ENCODE measurements at places on chromosomes 3 and 15.

- DNase-seq: peak; percentile 31
Observed at GRCh38 chr15:96337365-96338023, 7.0 kb downstream of the NR2F2 start.

GRCh38 chr3:23072693-23073092 lies 130.4 kb upstream of the UBE2E2 start:
- DNase-seq: no peak

- peak; percentile 51 for DNase-seq
Observed at GRCh38 chr15:94086341-94086740, 145.0 kb upstream of the MCTP2 start.

GRCh38 chr15:41940441-41940857 lies 31.9 kb downstream of the EHD4 start:
- DNase-seq: peak; percentile 93

GRCh38 chr15:96037584-96037983 lies 292.9 kb upstream of the NR2F2 start:
- peak; percentile 77 for DNase-seq

DNA sequence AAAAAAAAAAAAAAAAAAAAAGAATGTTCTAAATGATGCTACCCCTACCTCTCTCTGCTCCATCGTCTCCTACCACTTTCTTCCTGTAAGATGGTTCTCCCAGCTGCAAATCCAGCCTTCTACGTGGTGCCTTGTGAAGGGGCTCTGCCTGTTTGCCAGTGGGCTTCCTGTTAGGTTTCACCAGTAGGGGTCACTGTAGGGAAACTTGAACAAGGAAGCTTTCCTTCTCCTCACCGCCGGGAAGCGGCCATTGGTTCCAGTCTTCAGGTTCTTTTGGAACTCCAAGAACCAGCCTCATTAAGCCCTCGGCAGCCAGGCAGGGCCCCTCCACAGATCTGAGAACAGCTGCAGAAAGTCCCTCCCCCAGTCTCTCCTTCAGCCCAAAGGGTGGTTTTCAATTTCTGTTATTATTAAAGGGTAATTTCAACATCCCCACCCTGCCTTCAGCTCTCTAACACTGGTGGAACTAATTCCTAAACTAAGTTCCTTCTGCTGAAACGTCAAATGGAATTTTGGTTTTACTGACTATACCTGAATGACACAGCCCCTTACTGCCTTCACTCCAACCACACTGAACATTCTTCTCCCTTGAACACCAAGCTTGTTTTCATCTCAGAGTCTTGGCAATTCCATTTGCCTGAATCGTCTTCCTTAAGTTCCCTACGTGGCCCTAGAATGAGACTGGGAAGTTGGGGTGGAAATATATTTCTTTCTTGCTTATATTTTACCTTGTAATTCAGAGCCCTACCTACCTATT lies 13.5 kb downstream of the MCCC1 start:
- DNase-seq: peak; percentile 69

- peak; percentile 81 for DNase-seq
Observed at GRCh38 chr3:167814441-167814951, 79.0 kb downstream of the SERPINI1 start.

- no peak for DNase-seq
Observed at GRCh38 chr3:164488893-164489292, 589.4 kb downstream of the SI start.

DNA sequence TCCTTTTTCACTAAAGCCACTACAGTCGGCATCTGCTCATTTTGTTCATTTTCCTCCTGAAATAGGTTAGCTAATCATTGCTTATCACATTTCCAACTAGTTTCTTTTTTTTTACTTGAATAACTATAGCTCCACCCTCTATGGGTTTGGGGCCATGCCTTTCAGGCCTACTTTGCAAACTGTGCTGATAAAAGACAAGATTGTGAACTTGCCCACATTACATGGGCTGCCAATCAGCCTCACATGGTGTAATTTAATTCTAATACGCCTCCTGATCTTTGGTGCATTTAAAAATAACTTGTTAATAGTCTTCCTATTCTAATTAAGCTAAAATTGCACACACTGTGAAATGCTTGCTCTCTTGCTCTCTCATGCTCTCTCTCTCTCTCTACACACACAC lies 90.5 kb downstream of the TGFBR2 start:
- DNase-seq: no peak

GRCh38 chr3:156582532-156583183 lies 27.7 kb upstream of the SSR3 start:
- no peak for DNase-seq

DNA sequence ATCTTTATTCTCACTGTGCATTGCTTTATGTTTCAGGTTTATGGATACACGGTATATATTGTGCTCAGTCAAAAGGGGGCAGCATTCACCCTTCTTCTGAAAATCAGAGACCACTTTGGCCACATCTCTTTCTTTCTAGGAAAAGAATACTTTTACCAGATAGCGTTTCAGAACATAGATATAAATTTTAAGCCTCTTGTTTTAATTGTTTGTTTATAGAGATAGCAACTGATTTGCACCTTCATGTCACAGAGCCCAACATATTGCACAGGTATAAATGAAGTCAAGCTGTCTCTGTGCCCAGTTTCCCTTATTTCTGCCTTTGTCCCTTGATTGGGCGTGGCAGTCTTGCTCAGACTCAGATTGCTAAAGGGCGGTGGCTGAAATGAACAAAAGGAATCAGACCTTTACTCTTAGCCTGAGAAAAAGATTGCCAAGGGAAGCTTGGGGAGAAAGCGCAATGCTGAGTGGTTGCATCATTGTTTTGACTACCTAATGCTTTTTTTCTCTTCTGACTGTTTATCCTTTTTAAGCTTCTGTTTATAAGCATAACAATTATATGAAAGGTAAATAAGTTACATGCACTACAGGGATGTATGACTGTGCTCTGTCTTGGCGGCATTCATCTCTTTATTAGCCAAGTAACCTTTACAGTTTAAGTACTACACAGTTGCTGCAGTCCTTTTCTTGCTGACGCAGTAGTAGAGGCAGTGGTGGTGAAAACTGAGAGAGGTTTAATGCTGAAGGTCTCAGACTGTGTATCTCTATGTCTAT lies 70.8 kb upstream of the ZBTB20 start:
- DNase-seq: peak; percentile 83

- DNase-seq: no peak
Observed at GRCh38 chr15:35218215-35218614, 133.1 kb upstream of the NANOGP8 start.

- DNase-seq: no peak
Observed at GRCh38 chr3:31567036-31567435, 34.3 kb downstream of the STT3B start.

GRCh38 chr3:176208915-176209314 lies 988.4 kb downstream of the TBL1XR1 start:
- DNase-seq: no peak

- DNase-seq: no peak
Observed at GRCh38 chr3:45240292-45240691, 14.2 kb upstream of the TMEM158 start.

- DNase-seq: peak; percentile 77
Observed at GRCh38 chr15:99014803-99015697, 7.5 kb upstream of the PGPEP1L start.

GRCh38 chr3:120438216-120438615 lies 12.6 kb downstream of the FSTL1 start:
- no peak for DNase-seq

DNA sequence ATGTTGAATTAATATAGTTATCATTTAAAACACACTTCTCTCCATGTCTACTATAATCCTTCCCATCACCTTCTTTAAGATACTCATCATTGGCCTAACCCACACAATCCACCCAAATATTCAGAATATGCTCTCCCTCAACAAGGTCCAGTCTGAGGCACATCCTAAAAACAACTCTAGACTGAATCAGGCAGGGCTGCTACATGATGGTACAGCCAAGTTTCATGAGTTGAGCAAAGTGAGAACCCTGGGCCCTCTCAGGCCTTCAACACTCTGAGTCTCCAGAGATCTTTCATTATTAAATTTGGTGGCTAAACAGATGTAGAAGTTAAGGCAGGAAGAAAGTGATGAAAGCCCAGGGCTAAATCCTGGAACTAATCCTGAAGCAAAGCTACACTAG lies 16.2 kb downstream of the ZNF148 start:
- no peak for DNase-seq

DNA sequence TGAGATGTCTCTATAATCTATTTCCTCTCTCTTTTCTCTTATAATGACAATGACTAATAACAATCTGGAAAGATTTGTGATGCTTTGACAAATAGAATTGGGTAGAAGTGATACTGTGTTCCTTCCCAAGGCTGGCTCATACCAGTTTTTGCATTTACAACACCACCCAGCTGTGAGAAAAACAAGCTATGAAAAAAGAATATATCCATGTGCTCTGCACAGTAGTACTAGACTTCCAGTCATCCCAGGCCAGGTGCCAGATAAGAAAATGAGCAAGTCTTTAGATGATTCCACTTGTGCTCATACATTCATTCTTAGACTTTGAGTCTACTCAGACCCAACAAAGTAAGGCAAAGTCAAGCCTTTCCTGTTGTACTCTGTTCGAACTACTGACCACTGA lies 350.2 kb upstream of the POU1F1 start:
- DNase-seq: no peak

DNA sequence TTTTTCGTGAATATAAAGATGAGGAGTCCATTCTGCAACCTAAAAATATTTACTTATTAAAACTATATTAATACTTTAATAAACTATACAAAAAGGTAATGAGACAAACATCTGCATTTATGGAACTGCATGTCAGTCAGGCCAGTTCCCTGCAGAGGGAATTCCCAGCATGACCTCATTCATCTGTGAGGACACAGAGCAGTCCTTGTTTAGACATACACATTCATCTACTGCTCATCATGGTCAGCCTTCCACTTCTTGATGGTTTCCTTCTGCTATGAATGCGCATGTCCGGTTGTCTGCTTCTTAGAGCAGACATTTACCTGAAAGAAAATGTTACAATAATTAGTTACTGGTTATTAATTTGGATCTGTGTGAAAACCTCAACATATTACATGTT lies 3.3 kb upstream of the ACTR8 start:
- DNase-seq: no peak
